Activated CD4-positive, alpha-beta T cell treated with anti-CD3 and anti-CD28 coated beads, Interleukin-2, amount 50 U/mL, for 4 hours (primary cell): ENCODE measurements at places on chromosomes 2 and 18.

DNA sequence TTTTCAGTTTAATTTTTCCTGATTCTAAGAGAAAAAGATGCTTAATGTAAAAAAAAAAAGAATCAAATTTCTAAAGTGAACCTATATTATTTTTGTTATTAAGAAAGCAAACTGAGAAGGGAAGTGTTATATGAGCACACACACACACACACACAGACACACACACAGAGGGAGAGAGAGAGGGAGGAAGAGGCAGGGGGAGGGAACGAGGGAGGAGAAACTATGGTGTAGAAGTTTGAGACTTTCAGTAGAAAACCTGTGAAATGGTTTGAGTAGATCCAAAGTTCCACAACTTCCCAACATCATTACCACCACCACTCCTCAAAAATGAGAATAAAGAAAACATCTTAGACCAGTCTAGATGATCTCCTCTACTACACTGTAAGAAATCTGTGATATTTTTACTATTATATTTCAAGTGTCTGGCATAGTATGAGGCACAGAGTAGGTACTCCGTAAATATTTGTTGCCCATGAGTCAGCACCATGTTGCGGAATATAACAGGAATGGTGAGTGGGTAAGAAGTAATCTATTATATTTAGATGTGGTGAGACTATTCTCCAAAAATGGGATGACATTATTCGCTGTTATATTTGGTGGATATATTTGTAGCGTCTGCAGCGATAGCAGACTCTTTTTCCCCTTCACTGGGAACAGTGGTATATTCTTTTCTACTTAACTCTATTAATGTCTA, 149.4 kb upstream of the DNMT3A start:
- DNase-seq = no peak

DNA sequence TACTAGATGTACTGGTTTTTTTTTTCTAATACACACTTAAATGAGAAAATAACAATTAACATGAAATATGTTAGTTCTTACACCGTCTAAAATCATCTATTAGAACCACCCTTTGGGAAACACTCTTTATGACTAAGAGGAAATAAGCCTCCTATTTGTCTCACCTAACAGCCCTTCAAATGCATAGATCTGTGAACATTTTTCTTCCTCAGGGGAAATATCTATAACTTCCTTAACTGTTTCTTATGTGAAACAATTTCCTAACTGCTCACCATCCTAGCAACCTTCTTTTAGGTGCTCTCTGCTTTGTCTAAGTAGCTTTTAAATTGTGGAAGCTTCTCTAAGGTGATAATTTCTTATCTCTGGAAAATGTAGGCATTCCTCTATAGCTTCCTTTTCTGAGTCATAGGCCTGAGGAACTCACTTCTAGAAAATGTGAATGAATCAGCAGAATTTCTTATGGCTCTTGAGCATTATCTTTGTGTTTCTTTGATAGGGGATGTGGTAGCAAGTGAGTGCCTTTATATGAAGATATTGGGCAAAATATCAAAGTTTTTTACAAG, 56.1 kb downstream of the CNTNAP5 start:
- DNase-seq = no peak

DNA sequence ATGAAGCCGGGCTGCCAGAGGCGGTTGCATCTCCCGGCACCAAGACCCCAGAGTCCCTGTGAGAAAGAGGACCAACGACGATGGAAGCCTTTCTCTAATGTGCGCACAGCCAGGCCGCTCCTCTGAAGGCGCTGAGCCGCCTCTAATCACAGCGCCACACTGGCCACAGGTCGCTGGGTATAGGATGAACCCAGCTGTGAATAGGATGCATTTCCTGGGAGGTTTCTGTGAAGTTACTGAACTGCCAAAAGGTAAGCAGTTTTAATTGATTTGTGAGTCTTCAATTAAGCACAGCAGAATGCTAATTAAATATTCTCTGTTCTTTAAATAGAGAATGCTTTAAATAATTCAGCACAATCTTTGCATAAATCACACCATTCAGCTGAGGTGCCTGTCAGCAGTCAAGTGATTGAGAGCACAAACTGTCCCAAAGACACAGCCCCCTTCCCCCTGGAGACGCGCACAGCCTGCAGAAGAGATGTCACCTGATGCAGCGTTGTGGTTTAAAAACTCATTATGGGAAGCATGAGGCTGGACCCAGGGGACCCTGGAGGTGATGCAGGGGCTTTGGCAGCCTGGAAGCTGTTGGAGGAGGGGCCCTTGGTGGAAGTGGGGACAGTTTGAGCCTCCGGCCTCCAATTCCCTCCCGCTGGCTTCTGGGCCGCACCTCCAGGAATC, 98.1 kb downstream of the RTP5 start:
- no peak for DNase-seq

- no peak for DNase-seq
These were observed 128.1 kb upstream of the MSTN start for GRCh38 chr2:190190507-190191162.

DNA sequence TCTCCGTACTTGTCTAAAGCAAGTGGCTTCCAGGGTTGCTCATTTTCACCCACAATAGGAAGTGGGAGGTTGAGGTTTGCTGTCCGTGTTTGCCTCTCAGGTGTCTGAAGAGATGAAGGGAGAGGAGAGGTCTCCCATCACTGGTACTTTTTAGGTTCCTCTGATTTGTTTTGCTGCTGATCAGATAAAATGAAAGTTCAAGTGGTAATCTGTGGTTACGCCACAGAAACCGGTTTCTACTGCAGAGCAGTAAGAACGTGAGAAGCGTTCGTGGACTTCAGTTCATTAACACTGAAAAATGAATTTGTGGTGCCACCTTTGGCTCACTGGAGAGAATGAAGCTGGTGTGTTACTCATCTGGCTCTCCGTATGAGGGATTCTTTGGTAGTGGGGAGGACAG, 118.2 kb downstream of the GBX2 start:
- DNase-seq = no peak

- DNase-seq = no peak
These were observed 118.0 kb downstream of the RHBDD1 start for GRCh38 chr2:226953826-226954225.

GRCh38 chr18:44502790-44503189, 177.9 kb upstream of the SETBP1 start:
- no peak for DNase-seq
